ENCODE measurements at places on chromosomes 11 and 22. TPM values are rescaled to one million over a fixed set of nuclear protein-coding genes. Genes with fewer than 3 reads are reported as not detected.

DNA sequence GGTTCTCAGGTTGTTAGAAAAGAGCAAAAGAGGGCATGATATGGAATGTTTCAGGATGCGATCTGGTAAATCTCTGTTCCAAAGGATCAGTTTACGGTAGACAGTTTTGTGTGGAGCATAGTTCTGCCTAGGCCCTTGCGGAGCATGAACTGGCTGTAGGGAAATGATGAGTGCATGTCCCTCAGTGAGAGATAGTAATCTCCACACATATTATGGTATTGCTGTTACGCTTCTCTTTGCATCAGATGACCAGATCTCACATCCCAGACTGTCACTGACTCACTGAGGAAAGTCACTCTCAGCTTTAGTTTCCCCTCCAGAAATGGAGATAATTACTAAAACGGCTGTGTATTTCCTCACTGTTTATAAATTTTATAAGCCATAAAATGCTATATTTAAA is 836.0 kb downstream of the JRKL start:
- DNase-seq = no peak

SPDYC gene
- not detected for total RNA-seq

NFRKB gene
- total RNA-seq = 28.9 TPM

CNTF gene
- total RNA-seq = 3.3 TPM

BCR gene
- 30.8 TPM for total RNA-seq

CDC45 gene
- total RNA-seq = 37.5 TPM

APOA1 gene
- total RNA-seq = 0.56 TPM

GDPD4 gene
- total RNA-seq = not detected

ADORA2A gene
- 0.28 TPM for total RNA-seq

All from IMR-90 (cell line).